ENCODE measurements at places on chromosomes 7 and 10.

DNA sequence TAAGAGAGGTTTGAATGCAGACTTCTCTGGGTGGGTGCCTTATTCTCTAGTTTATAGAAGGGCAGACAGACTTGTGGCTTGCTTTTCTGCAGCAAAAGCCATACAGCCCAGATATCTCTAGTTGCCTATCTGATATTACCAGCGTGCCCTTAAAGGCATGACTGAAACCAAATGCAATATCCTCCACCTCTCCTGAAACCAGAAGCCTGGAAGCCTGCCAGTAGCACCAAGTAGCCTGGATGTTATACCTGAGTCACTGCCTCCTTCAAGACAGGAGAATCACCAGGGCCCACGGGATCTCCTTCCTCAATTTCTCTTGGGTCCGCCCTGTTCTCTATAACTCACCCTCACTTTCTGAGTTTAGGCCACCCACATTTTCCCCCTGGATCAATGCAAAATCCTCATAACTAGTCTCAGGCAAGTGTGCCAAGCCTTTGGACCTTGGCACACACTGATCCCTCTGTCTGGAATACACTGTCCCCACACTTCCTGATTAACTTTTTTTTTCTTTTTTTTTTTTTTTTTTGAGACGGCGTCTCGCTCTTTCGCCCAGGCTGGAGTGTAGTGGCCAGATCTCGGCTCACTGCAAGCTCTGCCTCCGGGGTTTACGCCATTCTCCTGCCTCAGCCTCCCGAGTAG, 638.4 kb downstream of the GALNT17 start:
- no peak for DNase-seq

DNA sequence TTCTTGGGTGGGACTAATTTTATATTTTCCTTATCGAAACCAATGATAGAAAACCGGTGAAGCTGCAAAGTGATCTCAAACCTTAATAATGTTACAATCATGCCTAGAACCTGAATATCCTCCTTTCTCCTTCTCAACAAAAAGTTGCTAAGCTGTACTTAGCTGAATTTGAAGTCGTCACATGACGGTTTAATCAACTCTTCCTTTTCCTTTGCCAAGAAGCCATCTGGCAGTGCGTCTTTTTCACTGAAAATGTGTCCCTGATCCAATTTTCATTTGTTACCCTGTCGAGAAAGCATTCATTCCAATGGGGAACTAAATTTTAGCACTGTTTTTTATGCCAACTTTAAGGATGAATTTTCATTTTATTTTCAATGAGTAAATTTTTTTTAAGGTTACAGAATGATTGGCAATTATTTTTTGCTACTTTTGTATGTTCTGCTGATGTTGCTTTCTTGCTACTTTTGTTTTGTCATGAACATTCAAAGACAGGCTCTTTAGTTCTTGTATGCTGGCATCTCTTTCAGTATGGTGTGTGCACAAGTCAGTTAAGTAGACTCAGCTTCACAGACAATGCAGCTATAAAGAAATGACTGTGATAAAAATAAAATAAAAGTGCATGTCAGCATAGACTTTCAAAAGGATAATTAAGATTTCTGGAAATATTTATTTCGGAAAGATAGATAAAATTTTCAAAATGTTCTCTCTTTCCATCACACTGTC, 980.0 kb downstream of the DNAJB9 start:
- no peak for DNase-seq

GRCh38 chr10:97851341-97852001, 1.8 kb downstream of the GOLGA7B start:
- no peak for DNase-seq

GRCh38 chr10:93579985-93580711, 13.7 kb downstream of the FFAR4 start:
- DNase-seq = no peak

GRCh38 chr10:48288661-48289060, 14.2 kb upstream of the FRMPD2 start:
- no peak for DNase-seq

- peak; percentile 21 for DNase-seq
These were observed 203.7 kb downstream of the GLRX3 start for GRCh38 chr10:130339911-130340310.

DNA sequence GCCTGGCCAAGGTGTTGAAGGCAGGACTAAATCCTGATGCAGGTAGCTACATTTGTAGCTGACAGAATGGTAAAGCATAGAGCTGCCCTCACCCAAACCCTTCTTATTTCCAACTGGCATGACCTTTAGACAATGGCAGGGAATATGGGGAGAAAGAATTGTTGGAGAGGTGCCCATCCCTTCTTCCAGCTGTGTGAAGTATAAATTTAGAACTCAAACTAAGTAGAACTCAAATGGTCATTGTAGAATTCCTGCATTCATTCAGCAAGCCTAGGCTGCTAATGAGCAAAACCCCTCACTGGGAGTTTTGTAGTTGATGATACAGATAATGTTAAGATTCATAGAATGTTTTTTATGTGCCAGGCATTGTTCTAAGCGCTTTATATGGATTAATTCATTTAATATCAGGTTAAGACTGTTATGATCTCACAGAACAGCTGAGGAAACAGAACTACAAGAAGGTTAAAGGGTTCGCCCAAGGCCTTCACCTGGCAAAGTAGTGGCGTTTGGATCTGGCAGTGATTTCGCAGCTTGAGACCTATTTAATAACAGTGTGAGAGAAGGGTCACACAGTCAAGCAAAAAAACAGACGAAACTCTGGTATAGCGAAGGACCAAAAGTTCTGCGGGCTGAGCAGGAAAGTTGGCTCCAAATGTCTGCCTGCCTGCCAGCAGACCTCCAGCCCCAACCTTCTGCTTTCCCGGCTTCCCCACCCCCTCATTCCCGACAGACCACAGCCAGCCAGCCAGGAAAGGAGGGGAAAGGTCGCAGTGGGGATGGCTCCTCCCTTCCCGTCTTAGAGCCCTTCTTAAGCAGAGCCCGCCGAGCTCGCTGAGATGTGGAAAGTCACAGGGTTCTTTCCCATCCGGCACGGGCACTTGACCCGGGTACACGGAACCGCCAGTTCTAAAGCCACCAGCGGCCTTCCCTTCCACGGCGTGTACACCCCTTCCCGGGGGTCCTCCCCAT, 1.6 kb upstream of the HILPDA start:
- DNase-seq = peak; percentile 95

DNA sequence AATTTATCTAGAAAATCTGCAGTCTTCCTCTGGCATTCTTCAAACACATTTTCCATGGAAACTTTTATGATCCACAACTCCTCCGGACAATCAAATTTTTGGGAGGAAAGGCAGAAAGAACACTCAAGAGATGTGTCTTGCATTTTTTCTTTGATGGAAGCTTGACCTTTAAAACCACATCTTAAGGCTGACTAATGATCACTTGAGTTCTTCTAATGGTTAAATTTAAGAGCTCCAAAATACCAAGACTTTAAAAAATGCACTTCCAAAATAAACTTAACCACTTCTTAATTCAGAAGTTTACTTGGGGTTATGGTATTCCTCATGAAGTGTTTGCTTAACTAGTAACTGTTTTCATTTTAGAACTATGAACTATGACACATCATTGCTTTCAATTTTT, 43.3 kb downstream of the ETV1 start:
- no peak for DNase-seq

- no peak for DNase-seq
These were observed 16.6 kb downstream of the STMP1 start for GRCh38 chr7:135678612-135679575.

DNA sequence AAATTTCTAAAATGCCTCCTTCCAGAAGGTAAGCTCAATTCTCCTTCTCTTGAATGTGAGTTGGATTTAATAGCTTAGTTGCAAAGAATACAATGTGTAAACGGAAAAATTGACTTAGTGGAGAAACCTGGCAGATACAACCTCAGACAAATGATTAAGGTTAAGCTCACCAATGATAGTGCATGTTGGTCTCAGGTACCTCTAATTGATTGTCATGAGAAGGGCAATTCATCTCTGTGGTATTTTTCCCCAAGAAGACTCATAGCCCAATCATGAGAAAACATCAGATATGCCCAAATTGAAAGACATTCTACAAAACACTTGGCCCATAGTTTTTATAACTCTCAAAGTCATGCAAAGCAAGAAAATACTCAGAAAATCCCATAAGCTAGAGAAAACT, 36.2 kb upstream of the TMEM106B start:
- DNase-seq = no peak

- no peak for DNase-seq
These were observed 74.6 kb downstream of the FAM13C start for GRCh38 chr10:59287587-59288255.

- DNase-seq = no peak
These were observed 492.4 kb downstream of the IPMK start for GRCh38 chr10:57775250-57775649.

DNA sequence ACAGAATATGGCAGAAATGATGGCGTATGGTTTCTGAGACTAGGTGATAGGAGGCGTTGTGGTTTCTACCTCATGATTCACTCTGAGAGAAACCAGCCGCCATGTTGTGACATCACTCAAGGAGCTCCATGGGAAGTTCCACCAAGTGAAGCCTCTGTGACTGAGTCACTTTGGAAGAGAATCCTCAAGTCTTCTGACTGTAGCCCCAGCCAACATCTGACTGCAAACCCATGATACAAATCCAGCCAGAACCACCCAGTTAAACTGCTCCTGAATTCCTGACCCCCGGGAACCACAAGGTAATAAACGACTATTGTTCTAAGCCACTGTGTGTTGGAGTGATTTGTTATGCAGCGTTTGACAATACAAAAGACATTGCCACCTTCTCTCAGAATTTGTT, 91.1 kb upstream of the CARD11 start:
- DNase-seq = no peak

DNA sequence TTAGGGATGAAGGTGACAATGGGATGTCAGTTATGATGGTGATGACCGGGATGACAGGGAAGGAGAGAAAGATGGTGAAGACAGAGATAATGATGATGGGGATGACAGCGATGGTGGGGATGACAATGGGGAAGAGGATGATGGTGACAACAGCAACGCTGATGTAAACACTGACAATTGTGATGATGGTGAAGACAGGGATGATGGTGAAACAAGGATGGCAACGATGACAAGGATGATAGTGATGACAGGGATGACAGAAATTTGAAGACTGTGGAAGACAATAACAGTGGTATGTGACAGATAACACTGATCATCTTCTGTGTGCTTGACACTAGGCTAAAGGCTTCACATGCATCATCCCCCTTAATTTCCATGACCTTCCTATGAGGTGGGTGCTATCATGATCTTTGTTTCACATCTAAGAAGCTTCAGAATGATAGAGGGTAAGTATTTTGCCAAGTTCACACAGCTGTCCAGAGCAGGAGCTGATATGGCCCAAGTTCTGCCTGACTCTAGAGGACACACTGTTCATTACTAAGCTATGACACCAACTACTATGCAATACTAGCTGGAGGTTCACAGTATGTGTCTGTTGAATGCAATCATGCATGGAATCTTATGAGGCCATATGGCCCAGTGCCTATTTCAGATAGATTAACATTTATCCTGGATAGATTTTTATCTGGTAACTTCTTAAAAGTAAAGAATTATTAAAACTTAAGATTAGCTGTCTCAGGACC, 105.6 kb downstream of the RNLS start:
- no peak for DNase-seq

- DNase-seq = no peak
These were observed 32.1 kb upstream of the PIK3AP1 start for GRCh38 chr10:96752375-96752774.

DNA sequence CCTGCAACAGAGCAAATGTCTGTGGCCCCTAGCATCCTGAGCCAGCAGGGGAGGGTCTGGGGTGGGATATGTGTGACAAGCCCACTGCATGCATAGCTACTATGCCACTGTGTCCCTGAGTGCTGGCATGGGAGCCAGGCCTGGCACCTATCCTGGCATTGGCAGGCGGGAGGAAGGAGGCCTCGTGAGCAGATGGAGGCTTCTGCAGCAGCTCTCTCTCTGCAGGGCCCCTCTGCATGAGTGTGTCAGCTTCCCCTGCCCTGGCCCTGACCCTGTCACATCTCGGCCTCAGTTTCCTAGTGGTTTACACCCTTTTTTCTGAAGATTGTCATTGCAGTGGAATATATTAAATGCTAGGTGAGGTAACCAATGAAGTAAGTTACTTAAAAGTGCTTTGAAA, 13.1 kb upstream of the IMPDH1 start:
- DNase-seq = no peak

DNA sequence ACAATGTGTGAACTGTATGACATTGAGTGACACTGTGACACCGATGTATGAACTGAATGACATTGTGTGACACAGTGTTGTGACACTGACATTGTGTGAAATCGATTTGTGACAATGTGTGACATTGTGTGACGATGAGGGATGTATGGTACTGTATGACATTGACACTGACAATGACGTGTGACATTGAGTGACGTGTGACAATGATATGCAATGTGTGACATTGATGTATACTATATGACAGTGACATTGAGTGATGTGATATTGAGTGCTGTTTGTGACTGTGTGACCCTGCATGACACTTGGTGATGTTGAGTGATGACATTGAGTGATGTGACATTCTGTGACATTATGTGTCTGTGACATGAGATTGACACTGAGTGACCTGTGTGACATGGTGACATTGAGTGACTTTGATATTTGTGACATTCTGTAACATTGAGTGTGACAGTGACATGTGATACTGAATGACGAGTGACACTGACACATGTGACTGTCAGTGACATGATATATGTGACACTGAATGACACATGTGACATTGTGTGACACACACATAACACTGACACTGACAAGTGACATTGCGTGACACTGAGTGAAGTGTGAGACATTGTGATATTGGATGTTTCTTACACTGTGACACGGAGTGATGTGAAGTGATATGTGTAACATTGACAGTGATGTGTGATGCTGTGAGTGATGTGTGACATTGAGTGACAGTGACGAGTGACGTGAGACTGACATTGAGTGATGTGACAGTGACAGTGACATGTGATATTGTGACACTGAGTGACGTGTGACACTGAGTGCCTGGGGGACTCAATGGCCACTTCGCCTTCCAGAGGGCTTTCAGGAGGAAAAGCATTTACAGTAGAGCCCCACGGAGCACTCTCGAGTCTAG, 167.5 kb downstream of the PRKAG2 start:
- DNase-seq = no peak

- DNase-seq = no peak
These were observed 24.8 kb downstream of the ZC3HAV1 start for GRCh38 chr7:139084709-139085108.

DNA sequence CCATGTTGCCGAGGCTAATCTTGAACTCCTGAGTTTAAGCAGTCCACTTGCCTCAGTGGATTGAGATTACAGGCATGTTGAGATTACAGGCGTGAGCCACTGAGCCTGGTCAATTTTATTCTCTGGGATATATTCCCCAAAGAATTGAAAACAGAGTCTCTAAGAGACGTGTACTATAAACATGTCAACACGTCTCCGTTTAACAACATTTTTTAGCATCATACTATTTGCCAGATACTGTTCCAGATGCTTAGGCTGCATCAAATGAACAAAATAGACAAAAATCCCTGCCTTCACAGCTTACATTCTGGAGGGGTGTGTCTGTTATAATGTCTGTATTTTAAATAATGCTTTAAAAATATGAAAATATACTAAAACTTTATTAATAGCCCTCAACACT, 54.1 kb upstream of the PRKG1 start:
- no peak for DNase-seq

DNA sequence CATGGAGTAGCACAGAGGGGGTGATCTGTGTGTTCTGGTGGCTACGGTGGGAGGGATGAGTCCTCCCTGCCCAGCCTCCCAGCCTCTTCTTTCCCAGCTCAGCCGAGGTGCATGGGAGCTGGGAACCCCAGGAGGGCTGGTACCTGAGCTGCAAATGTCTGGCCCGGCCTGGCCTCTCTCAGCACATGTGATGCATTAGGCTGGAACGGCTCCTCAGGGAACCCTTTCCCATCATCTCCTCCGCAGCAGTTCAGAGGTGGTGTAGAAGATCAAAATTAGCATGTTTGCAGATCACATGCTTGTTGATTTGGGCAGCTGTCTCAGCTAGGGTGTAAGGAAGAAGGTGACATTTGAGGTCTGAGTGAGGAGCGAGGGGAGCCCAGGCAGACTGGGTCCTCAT, 126.6 kb downstream of the EMX2 start:
- DNase-seq = peak; percentile 28
